Activated CD4-positive, alpha-beta T cell treated with anti-CD3 and anti-CD28 coated beads for 36 hours (primary cell): ENCODE measurements at places on chromosomes 7 and 10.

GRCh38 chr7:26681819-26682418 lies 182.5 kb downstream of the SKAP2 start:
- H3K27ac ChIP-seq = no peak overlapping the region
- H3K27me3 ChIP-seq = peaks cover 10% of the 10 kb centered on the region
- no peak for DNase-seq
- no peak overlapping the region for H3K4me3 ChIP-seq
- H3K36me3 ChIP-seq = no peaks in the 10 kb centered on the region

GRCh38 chr10:3935141-3935540 lies 150.1 kb upstream of the KLF6 start:
- no peaks in the 10 kb centered on the region for H3K27me3 ChIP-seq
- peaks cover 50% of the 10 kb centered on the region for H3K4me1 ChIP-seq
- H3K36me3 ChIP-seq = peaks cover 17% of the 10 kb centered on the region
- H3K4me3 ChIP-seq = peak overlapping the region; percentile 37

- H3K36me3 ChIP-seq = no peaks in the 10 kb centered on the region
- peaks cover 3% of the 10 kb centered on the region for H3K27me3 ChIP-seq
- H3K4me1 ChIP-seq = no peaks in the 10 kb centered on the region
- no peak overlapping the region for H3K27ac ChIP-seq
- H3K4me3 ChIP-seq = no peak overlapping the region
Measured at GRCh38 chr10:26323219-26323618, 106.6 kb downstream of the GAD2 start.

DNA sequence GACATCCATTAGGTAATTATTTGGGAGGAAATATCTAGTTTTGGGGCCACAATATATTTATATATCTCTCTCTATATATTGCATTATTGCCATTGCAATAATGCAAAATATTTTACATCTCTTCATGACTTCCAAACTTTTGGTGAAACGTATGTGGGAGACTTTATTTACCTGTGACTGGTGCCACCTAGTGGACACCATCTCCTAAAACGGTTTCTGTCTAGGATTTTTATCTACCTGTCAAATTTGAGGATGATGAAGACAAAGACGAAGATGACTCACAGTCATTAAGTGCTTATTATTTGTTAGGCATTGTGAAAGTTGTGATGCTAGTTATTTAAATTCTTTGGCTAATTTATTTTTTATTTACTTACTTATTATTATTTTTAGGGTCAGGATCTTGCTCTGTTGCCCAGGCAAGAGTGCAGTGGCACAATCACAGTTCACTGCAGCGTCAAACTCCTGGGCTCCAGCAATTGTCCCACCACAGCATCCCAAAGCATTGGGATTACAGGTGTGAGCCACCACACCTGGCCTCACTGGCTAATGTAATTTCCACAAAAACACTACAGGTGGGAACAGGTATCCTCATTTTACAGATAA lies 18.7 kb upstream of the CBLL1 start:
- DNase-seq = peak; percentile 67
- no peak overlapping the region for H3K27ac ChIP-seq
- H3K27me3 ChIP-seq = peaks cover 20% of the 10 kb centered on the region
- no peaks in the 10 kb centered on the region for H3K36me3 ChIP-seq
- H3K4me1 ChIP-seq = no peaks in the 10 kb centered on the region
- H3K4me3 ChIP-seq = no peak overlapping the region

- H3K27ac ChIP-seq = no peak overlapping the region
- H3K36me3 ChIP-seq = no peaks in the 10 kb centered on the region
- no peaks in the 10 kb centered on the region for H3K4me1 ChIP-seq
- H3K27me3 ChIP-seq = peaks cover 2% of the 10 kb centered on the region
Measured at GRCh38 chr7:104779888-104780287, 234.1 kb upstream of the KMT2E start.
